ENCODE measurements at places on chromosomes 4 and X. TPM values are rescaled to one million over a fixed set of nuclear protein-coding genes. Genes with fewer than 3 reads are reported as not detected.

FDCSP gene
- total RNA-seq: not detected

PRR32 gene
- not detected for total RNA-seq

COL25A1 gene
- 0.08 TPM for total RNA-seq

GPR173 gene
- 0.08 TPM for total RNA-seq

GPR50 gene
- not detected for total RNA-seq

REELD1 gene
- not detected for total RNA-seq

Data from hair follicular keratinocyte (primary cell).